ENCODE measurements at places on chromosomes 7 and 10.

DNA sequence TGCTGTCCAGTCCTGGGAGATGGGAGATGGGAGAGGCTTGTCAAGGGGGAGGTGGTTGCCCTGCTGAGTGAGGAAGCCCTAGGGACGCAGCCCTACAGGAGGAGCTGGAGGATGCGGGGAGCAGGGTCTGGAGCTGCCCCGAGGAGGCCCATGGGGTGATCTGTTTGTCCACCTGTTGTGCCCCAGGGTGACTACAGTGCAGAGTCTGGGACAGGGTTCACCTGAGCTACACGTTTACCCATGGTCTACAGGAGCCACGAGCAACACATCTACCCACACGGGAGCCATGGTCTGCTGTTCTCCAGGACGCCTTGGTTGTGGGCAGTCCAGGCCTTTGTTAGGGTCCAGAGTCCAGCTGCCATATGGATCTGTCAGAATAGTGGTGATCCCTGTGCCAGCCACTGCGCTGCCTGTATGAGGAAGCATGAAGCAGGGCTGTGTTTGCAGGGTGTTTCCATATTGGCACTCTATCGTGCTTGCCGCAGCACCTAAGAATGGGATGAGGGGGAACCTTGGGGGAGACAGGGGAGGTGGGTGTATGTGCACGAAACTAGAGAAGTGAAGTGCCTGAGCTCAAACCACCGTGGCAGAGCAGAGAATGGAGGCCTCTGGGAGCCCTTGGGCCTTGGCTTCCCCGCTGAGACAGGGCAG, 23.7 kb downstream of the ZNF775 start:
- DNase-seq: no peak

DNA sequence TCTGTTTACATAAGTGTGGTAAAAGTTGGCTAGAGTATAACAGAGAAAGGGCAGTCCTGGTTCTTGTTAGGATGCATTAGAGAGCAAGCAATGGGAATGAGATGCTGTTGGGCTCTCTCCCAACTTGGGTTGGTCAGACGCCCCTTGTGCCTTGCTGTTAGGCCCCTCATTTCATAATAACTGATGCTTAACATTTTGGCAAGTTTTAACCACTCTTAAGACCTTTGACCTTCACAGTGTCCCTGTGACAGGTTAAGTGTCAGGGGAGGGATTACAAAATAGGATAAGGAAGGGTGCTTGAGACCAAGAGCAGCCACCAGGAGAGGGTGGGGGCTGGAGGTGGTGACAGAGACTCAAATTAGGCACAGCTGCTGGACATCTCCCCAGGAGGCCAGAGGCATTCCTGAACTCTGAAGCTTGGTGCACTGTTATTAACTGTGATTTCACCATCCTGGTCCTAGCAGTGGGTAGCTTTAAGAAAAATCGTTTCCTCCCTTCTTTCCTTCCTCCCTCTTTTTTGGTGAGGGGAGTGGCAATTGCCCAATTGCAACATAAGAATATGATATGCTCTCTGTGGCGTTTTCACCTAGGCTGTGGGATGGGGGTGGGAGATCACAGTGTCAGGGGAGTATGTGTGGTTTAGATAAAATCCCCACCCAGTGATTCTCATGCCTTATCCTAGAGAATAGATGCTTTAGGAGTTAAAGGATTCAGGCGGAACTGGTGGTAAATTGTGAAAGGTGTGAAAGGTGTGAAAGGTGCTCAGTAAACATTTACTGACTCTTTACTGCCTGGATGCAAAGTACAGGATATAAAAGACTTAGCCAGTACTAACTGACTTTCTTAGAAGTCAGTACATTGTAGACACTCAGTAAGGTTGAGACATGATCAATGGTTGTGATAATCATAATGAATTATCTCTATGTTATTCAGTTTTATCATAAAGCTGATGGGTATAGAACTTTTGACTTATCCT, 270.5 kb downstream of the BICC1 start:
- no peak for DNase-seq

DNA sequence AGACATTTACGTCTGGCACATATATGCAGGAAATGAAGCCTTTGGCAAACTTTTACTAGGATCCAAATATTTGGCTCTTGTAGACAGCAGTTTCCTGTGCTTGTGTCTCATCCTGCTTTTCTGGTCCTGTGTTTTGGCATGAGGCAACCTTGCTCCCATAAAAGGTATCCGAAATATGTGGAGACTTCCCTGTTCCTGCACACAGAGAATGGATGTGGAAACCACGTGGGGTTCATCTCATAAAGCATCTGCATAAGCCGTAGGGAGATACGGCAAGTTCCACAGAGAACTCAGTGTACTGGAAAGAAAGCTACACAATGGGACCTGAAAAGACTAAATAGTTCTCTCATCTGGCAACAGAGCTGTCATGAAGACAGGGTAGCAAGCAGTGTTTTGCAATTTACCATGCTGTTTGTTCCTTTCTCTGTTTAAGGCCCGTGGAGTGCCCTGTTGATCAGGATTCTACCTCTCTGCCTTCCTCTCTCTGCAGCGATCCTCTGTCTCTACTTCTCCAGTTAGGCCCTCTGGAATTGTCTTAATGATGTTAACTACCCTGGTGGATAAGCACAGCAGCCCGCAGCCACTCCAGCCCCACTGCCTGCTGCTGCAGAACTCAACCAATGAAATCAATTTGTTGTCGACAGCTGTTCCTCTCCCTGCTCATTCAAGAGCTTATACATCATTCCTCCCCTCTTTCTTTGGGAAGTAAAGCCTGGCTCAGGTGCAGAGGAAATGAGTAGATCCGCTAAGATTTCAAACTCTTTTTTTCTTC, 293.6 kb downstream of the CSTF2T start:
- peak; percentile 83 for DNase-seq

DNA sequence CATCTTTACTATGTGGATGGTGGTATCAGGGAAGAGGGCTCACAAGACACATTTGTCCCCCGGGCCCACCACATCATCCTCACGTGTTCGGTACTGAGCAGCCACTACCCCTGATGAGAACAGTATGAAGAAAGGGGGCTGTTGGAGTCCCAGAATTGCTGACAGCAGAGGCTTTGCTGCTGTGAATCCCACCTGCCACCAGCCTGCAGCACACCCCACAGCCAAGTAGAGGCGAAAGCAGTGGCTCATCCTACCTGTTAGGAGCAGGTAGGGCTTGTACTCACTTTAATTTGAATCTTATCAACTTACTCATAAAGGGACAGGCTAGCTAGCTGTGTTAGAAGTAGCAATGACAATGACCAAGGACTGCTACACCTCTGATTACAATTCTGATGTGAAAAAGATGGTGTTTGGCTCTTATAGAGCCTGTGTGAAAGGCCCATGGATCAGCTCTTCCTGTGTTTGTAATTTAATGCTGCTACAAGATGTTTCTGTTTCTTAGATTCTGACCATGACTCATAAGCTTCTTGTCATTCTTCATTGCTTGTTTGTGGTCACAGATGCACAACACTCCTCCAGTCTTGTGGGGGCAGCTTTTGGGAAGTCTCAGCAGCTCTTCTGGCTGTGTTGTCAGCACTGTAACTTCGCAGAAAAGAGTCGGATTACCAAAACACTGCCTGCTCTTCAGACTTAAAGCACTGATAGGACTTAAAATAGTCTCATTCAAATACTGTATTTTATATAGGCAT, 9.1 kb upstream of the CSGALNACT2 start:
- peak; percentile 51 for DNase-seq

DNA sequence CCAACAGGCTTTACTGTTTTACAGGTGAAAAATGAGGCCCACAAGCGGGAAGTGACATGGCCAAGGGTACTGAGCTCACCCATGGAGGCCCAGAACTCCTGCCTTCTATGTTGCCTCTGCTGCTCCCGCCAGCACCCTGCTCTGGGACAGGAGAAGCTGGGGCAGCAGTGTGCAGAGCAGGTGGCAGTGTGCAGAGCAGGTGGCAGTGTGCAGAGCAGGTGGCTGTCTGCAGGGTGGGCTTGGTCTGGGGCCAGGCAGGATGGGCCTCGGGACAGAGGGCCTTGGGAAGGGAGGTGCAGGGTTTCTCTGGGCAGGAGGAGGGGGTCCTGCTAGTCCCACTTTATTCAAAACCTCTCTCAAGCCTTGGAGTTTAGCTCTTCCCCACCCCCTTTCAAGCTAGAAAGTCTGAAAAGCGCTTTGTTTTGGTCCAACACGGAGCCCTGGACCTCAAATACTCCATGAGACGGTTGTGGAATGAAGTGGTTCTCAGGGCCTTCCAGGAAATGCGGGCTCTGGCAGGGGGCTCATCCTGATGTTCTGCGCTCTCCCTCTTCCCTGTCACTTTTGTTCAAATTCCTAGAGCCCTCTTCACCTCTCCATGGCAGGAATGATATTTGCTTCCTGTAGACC, 26.8 kb downstream of the TSPAN15 start:
- no peak for DNase-seq

GRCh38 chr7:106126170-106126938, 14.2 kb upstream of the SYPL1 start:
- peak; percentile 77 for DNase-seq

DNA sequence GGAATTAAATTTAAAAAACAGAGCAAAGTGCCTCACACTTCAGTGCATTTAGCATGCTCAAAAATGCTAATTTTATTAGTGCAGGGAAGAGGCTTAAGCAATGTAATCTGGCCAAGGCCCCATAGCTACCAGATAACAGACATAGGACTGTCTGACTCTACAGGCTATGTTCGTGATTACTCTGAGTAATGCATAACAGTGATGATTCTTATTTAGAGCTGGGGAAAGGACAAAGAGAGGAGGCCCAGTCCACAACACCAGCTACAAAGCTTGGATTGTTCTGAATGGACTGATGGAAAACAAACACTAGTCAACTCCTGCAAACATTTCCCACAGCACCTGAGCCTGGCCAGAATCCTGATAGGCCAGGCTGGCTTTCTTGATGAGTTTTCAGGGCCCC, 8.4 kb upstream of the CH25H start:
- no peak for DNase-seq

DNA sequence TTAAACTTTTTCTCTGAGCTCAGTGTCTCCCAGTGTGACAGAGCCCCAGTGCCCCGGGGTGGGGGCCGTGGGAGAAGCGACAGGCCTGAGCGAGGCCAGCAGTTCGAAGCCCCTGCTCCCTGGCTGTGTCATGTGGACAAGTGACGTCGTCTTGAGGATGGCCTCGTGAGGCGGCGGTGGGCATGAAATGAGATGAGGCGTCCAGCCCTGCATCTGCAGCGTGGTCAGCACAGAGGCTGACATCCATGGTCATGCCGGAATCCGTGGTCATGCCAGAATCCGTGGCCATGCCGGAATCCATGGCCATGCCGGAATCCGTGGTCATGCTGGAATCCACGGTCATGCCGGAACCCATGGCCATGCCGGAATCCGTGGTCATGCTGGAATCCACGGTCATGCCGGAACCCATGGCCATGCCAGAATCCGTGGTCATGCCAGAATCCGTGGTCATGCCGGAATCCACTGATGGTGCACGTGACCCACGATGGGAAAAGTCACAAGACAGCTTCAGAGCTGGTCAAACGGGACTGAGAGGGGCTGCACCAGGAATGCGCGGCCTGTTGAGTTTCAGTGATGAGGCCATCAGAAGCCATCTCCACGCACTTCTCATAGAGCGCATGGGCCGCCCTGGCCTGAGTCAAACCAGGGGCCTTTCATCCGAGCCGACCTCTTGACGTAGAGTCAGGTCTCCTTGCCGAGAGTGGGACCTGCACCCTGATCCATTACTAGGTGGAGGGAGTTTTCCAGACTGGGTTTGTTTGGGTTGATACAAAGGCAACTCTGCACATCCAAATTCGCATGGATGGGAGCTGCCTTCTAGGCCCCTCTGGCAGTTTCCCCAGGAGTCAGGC, 342.5 kb downstream of the PTPRN2 start:
- DNase-seq: no peak

DNA sequence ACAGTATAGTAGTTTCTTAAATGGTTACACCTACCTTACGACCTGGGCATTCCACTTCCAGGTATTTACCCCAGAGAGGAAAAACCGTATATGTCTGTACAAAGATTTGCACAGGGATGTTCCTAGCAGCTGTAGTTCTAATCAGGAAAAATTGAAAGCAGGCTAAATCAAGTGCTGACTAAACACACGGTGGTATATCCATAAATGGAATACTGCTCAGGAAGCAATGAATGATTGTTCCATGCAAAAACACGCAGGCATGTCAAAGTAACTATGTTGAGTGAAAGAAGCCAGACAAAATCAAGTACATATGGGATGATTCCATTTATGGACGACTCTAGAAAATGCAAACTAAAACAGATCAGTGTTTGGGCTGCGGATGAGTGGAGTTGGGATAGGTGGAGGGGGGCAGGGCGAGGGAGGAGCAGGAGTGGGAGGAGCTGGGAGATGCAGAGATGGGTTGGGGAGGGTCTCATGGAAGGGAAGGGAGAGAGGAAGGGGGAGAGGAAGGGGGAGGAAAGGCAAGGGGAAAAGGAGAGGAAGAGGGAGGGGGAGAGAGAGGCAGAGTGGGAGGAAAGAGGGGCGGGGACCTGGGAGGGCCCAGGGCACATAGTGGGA, 484 bp upstream of the MSRB2 start:
- peak; percentile 52 for DNase-seq

DNA sequence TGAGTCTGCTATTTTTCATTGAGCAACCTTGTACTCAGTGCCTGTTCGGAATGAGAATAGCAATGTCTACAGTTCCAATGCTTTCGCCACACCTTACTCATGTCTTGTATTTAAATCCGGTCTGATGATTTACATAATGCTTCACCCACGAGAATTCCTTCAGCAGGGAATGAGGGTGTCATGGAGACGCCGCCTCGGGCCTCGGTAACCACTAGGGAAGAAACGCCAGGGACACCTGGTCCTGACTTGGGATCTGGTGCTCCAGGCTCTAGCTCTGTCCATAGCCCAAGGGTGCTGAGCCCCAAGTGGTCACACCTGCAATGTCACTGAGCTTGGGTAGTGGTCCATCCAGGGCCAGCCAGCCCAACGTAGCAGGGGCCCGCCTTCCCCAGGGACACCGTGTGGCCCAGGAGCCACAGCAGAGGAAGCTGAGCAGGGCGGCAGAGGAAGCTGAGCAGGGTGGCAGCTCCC, 37.4 kb downstream of the PRKAG2 start:
- DNase-seq: no peak

DNA sequence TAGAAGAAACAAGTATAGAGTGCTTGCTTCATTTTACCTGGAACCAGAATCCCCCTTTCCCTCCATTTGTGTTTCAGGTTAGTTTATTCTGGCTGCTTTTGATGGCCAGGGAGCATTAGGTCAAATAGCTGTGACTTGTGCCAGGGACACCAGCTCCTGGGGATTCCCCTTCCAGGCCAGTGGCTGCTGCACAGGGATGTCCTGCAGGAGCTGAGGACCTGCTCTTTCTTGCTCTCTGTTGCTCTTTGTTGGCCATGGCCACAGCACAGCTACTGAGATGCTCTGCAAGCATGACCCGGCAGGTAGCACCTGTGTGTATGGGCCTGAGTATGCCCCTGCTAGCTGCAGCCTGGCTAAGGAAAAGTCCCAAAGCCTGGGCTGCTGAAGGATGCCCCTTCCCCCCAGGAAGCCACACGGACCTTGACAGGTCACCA, 208.9 kb downstream of the EBF3 start:
- DNase-seq: no peak

- no peak for DNase-seq
Measured at GRCh38 chr7:80584778-80585177, 53.7 kb upstream of the CD36 start.
